ENCODE measurements at places on chromosomes 3 and 15.

- DNase-seq: no peak
Observed at GRCh38 chr15:74754593-74755215, 6.1 kb downstream of the CYP1A2 start.

GRCh38 chr3:126732281-126733060 lies 28.4 kb downstream of the CHCHD6 start:
- DNase-seq: no peak

GRCh38 chr3:196639483-196640296 lies at the start of gene NRROS:
NRROS (plus strand) TSS chr3:196639694; CDS start chr3:196654540, 14,846 bp downstream.
- DNase-seq: peak; percentile 42

GRCh38 chr15:73751899-73752805 lies 999 bp downstream of the INSYN1 start:
- no peak for DNase-seq

DNA sequence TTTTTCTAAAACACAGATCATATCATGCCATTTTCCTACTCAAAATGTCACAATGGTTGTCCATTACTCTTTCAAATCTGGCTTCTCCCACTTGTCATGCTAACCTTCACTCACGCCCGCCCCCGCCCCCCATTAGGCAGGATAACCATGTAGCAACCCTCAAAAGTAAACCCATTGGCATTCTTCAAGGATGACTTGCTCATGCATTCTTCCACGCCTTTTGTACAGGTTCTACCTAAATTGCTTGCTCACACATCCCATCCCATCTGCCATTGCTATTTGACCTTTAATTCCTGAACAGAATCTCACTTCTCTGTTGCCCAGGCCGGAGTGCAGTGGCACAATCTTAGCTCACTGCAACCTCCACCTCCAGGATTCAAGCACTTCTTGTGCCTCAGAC lies 389.3 kb downstream of the MCTP2 start:
- DNase-seq: no peak

- DNase-seq: peak; percentile 56
Observed at GRCh38 chr3:15292765-15293522, 39.4 kb downstream of the SH3BP5 start.

DNA sequence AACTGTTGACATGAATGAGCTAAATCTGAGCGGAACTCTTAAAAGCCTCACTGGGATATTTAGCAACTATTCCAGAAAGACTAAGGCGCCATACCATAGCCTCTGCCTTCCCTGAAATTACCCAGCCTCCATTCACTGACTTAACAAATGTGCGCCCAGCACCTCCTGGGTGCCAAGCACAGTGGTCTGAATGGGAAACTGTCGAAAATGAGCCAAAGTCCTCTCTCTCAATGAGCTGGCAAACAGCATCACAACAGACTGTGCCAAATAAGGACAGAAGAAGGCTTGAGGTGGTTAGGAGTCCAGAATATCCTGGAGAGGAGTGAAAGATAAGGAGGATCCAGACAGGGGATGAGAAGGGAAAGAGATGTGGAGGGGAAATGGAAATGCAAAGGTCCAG lies 332.4 kb downstream of the MAGI1 start:
- DNase-seq: no peak

DNA sequence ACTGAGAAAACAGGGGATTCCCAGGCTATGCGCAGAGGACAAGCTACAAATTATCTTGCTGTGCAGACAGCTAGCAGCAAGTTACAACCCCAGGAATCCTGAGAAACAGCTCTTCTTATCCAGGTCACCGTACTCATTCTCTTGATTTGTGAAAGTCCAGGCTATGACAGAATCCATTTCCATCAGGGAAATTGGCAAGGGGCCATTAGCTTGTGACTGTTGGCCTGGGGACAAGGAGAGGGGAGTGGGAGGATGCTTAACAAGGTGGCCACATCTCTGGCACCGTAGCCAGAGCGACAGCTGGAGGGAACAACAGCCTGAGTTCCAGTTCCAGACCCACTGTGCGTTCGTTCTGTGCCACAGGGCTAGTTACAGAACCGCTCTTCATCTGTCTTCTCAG lies 44.9 kb upstream of the PLXNA1 start:
- no peak for DNase-seq

GRCh38 chr15:67652586-67652985 lies 110.1 kb downstream of the MAP2K5 start:
- DNase-seq: no peak

DNA sequence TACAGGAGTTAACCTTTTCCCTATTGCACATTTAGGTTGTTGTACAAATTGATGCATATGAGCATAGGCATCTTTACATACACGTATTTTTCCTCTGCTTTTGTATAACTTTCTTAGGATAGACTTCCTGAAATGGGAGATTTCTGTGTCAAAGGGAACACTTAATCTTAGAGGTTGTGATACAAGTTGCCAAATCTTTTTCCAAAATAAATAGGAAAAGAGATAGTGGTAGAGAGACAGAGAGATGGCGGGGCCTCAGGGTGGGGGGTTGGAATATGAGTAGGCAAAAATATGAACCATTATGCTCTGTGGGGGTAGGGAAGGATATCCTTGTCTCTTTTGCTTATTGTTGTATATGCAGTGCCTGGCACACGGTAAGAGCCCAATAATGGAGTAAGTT lies 70.7 kb upstream of the UBE2E1 start:
- no peak for DNase-seq

DNA sequence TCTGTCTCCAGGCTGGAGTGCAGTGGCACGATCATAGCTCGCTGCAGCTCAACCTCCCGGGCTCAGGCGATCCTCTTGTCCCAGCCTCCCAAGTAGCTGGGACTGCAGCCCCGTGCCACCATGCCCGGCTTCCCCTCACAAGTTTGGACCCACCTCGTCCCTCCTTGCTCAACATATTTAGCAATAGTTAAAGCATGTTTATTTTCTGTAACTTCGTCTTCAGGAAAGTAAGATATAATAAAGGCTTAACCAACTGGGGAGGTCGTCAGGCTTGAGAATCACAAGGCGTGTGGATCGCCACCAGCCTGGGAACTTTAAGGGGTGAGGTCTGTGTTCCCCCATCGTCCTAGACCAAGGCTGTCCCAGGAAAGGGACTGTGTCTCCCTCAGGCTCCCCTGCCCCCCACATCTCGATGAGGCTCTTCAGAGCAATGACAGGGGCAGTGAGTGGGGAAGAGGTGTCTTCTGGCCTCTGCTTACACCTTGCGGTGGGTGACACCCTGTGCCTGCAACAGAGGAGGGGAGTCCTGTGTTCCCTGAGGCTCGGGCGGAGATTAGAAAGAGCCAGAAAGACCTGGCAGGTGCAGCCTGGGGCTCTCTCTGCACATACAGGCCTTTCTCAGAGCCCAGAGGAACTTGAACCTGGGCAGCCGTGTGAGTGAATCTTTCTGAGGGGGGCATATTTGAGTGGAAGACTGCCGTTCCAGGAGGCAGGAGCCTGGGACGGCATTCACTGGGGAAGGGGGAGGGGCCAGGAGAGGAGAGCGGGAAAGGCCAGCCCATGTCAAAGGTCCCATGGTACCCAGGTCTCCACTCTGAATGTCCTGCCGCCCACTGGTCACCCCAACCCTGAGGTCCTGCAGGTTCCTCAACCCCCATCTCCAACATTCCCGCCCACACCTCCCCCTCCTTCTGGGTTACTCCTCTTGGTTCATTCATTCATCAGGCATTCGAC lies 152.3 kb downstream of the SMAD6 start:
- DNase-seq: no peak

GRCh38 chr3:114299421-114299820 lies 5.6 kb downstream of the TIGIT start:
- peak; percentile 7 for DNase-seq

DNA sequence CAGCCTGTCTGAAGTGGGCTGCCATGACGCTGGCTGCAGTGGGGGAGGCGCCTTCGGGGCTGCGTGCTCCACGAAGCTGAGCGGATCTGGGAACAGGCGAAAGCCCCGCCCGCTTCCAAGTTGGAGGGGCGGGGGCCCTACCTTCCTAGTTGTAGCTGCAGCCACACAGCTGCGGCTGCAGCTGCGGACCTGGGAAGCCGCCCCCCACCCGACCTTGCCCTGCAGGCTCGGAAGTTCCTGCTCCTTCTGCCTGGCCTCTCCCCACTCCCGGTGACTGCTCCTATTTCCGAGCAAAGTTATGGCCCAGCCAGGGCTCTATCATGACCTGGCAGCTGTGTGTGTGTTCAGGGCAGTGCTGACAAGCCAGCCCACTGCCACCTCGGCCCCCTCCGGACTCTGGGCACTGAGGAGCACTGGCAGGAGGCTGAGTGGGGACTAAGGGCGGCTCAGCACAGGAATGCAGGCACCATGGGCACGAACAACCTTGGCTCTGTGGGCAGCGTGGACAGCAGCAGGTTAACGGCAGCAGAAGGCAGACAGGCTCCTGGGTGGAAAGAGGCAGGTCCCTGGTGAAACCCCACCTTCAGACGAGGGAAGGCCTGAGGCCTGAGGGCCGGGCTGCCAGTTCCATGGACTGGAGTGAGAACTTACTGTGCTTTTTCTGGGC lies 352.4 kb upstream of the TMCO5A start:
- no peak for DNase-seq

DNA sequence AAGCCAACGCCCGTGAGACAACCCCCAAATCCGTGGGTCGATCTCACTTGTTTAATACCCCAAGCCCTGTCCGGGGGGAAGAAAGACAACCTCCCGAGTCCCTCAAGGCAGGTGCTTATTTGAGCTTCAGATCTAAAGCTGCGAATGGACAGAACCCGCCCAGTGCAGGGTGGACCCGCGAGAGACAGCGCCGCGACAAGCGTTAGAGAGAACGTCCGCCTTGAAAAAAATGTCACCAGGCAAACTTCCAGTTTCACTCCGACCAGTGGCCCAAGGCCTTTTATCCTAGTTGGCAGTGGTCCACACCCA lies 740 bp upstream of the OXSR1 start:
- DNase-seq: no peak

GRCh38 chr3:66482018-66482404 lies 18.8 kb downstream of the LRIG1 start:
- DNase-seq: no peak

GRCh38 chr15:79970181-79970580 lies 815 bp downstream of the BCL2A1 start:
- DNase-seq: no peak

- no peak for DNase-seq
Observed at GRCh38 chr3:59800481-59800880, 750.7 kb upstream of the CFAP20DC start.

GRCh38 chr3:45965253-45965652 lies 22.0 kb downstream of the CXCR6 start:
- no peak for DNase-seq

DNA sequence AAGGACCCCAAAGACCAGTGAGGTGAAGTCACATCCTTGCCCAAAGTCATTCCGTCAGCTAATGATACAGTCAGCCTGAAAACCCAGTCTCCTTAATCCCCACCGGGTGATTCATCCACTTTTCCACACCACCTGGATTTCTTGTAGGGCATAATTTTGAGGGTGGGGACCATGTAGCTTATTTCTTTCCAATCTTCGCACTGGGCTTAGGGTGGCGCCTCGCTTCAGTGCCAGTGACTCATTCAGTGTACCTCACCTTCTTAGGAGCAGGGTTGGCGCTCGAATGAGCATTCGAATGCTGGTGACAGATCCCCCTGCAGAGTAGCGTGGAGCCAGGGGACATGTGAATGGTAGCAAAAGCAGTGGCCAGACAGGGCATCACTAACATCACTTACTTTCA lies 24.0 kb downstream of the BMF start:
- no peak for DNase-seq

GRCh38 chr3:33826206-33826605 lies 27.8 kb downstream of the PDCD6IP start:
- DNase-seq: peak; percentile 12

DNA sequence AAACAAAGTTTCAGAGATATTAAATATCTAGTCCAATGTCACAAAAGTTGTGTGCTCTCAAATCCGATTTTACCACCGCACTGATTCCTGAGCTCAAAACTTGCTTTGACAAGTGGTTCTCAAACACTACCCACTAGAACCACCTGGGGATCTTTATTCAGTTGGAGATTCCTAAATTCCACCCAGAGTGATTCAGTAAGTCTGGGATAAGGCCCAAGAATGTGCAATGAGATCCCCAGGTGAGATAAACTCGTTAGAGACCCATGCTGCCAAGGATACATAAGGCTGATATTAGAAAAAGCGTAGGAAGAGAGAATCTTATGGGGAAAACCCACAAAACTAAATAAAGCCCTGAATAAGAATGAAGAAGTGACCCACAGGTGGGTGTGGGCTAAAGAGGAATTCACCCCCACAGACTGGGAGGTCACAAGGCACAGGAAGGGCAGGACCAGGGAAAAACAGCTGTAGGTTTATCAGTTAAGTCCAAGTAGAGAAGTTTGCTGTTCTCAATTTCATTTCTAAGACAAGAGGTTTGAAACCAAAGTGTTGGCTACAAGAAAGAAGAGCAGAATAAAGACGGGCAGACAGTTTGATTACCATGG lies 11.5 kb upstream of the RPS17 start:
- DNase-seq: no peak

DNA sequence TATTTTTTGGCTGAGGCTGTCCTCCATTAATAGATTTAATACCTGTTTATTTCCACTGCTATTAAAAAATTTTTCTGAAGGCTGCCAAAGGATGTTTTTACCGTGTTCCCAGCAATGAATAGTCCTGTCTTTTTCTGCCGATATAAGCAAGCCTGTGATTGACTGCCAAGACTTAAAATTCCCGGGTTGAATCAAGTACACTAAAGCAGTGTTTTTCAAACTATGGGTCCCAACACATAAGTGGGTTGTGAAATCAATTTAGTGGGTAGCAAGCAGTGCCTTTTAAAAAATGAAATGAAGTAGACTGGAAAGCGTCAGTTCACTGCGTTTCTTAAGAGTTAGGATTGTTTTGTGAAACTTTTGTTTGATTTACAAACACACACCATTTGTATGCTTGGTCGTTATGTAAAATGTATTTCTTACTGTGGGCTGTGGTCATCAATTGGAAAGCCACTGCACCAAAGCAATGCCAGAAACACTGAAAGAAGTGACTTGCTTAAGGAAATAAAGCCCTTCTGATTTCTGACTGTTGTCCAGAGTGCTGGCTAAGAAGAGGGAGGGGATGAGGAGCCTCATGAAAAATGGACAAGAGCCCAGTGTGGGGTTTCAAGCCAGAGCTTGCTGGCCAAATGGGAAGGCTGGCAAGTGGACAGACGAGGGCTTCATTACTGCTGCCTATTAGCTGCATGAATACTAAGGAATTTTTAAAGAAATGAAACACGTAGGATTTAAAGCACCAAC lies 206.0 kb downstream of the THRB start:
- no peak for DNase-seq

- no peak for DNase-seq
Observed at GRCh38 chr15:96947296-96948229, 617.1 kb downstream of the NR2F2 start.

- DNase-seq: no peak
Observed at GRCh38 chr15:40244961-40245523, 6.2 kb downstream of the PAK6 start.

GRCh38 chr3:118805007-118805406 lies 229.6 kb downstream of the IGSF11 start:
- no peak for DNase-seq

- DNase-seq: no peak
Observed at GRCh38 chr3:129061023-129061887, 676 bp downstream of the GP9 start.
